A549 treated with Hydrocortisone at 1 μM for 4 hours (cell line): ENCODE measurements at places on chromosomes 7 and 10. TPM values are rescaled to one million over a fixed set of nuclear protein-coding genes. Genes with fewer than 3 reads are reported as not detected.

Gene CFAP43
- total RNA-seq, result 0.10 to 0.25 TPM (median 0.21 TPM) in 4 of 5 replicates, not detected in the other

Gene TRPV5
- total RNA-seq, result not detected in 5 replicates

Gene CCDC3
- 0.83 to 1.4 TPM (median 1.0 TPM) in 5 replicates for total RNA-seq

Gene RBM20
- total RNA-seq, result 2.6 to 4.3 TPM (median 3.1 TPM) in 5 replicates

Gene ADRA2A
- total RNA-seq, result 0.06 to 0.11 TPM (median 0.07 TPM) in 4 of 5 replicates, not detected in the other

Gene TMEM236
- total RNA-seq, result 0.03 to 0.06 TPM (median 0.05 TPM) in 5 replicates

Gene ELOVL3
- 0.29 to 0.46 TPM (median 0.33 TPM) in 5 replicates for total RNA-seq

Gene SCRN1
- 46.2 to 75.7 TPM (median 57.4 TPM) in 5 replicates for total RNA-seq

Gene CRHR2
- total RNA-seq, result 0.02 to 0.06 TPM (median 0.05 TPM) in 3 of 5 replicates, not detected in the others

Gene TECTB
- total RNA-seq, result not detected in 5 replicates
